Testis (tissue), 5 donors: ENCODE measurements at places on chromosomes 4 and X. TPM values are rescaled to one million over a fixed set of nuclear protein-coding genes. Genes with fewer than 3 reads are reported as not detected.

Gene ATOH1
- total RNA-seq = not detected

Gene ARX
- total RNA-seq = 7.7 TPM

Gene ZCCHC13
- total RNA-seq = 13.6 TPM

Gene SSX1
- 14.3 TPM for total RNA-seq

Gene HPGDS
- total RNA-seq = 0.39 TPM

Gene CTAG1B
- 20.3 TPM for total RNA-seq

Gene MAGEB2
- 53.5 TPM for total RNA-seq

Gene FREM3
- 0.06 TPM for total RNA-seq

Gene FMR1NB
- total RNA-seq = 70.7 TPM

Gene MAML3
- 18.8 TPM for total RNA-seq
